H9 (cell line): ENCODE measurements at places on chromosomes 12 and 14. TPM values are rescaled to one million over a fixed set of nuclear protein-coding genes. Genes with fewer than 3 reads are reported as not detected.
A peak's percentile ranks its signal among the peaks of the same experiment; 100 is the strongest.

Gene NTF3
- total RNA-seq, result 0.48 TPM in 2 replicates

Gene KRT1
- not detected in 2 replicates for total RNA-seq

Gene P2RX2
- total RNA-seq, result 1.8 and 2.2 TPM in 2 replicates

Gene PPM1A
- 41.7 and 49.2 TPM in 2 replicates for total RNA-seq

Gene MMAB
- 22.5 and 24.3 TPM in 2 replicates for total RNA-seq

DNA sequence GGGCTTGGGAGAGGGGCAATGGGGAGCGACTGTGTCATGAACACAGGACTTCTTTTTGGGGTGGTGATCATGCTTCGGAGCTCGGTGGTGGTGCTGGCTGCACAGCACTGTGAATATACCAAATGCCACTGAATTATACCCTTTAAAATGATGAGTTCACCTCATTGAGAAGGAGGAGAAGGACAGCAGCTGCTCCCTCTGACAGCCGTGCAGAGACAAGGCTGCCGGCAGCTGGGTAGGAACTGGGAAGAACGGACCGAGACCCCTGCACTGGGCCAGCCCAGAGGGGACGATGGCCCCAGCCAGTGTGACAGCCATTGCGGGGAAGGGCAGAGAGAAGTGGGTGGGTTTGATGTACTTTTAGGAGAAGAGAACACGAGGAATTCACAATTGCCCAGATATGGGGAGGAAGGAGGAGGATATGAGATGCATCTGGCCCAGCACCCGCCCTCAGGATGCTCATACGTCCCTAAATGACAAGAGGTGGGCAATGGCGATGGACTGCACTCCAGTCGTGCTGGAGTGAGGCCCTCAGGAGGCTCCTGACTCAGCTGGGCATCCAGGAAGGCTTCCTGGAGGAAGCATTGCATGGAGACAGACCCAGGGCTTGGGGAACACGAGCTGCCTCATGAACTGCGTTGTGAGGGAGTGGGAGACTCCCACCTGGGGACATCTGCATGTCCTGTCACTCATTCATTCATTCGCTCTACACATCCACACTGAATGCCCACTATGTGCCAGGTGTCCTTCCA lies 64.3 kb upstream of the C14orf180 start:
- no peak overlapping the region for H3K4me3 ChIP-seq
- no peak overlapping the region for H3K27ac ChIP-seq
- peaks cover 5% of the 10 kb centered on the region for H3K36me3 ChIP-seq
- DNase-seq, result peak; percentile 9

GRCh38 chr14:92959761-92960680 lies 37.1 kb downstream of the CHGA start:
- no peak for DNase-seq
- H3K4me1 ChIP-seq, result no peaks in the 10 kb centered on the region
- H3K27me3 ChIP-seq, result no peaks in the 10 kb centered on the region
- H3K27ac ChIP-seq, result no peak overlapping the region
- no peak overlapping the region for H3K4me3 ChIP-seq

- DNase-seq, result no peak
- peaks cover 2% of the 10 kb centered on the region; the same call in 1 of the 2 replicates for H3K4me1 ChIP-seq
- peaks cover 34% of the 10 kb centered on the region for H3K36me3 ChIP-seq
- H3K27me3 ChIP-seq, result no peaks in the 10 kb centered on the region
These were observed at the start of gene ACIN1 for GRCh38 chr14:23094666-23095195. ACIN1 (minus strand) TSS chr14:23095136; CDS start chr14:23095112, 24 bp downstream.

DNA sequence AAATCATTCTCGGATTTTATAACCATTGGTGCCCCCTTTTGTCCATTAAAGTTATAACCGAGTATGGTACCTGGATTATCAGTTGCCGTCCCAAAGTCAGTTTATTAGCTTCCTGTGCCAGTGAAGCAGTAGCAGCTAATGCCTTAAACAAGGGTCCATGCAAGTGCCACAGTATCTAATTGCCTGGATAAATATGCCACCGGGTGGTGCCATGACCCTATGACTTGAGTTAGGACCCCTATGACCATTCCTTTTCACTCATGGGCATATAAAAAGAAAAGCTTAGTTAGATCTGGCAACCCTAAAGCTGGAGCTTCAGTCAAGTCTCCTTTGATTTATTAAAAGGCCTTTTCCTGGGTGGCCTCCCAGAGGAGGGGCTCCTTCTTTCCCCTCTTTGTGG lies 1314.6 kb downstream of the TMEM121 start:
- H3K27ac ChIP-seq, result no peak overlapping the region
- peaks cover 7% of the 10 kb centered on the region for H3K36me3 ChIP-seq
- H3K4me1 ChIP-seq, result no peaks in the 10 kb centered on the region
- H3K27me3 ChIP-seq, result no peaks in the 10 kb centered on the region

DNA sequence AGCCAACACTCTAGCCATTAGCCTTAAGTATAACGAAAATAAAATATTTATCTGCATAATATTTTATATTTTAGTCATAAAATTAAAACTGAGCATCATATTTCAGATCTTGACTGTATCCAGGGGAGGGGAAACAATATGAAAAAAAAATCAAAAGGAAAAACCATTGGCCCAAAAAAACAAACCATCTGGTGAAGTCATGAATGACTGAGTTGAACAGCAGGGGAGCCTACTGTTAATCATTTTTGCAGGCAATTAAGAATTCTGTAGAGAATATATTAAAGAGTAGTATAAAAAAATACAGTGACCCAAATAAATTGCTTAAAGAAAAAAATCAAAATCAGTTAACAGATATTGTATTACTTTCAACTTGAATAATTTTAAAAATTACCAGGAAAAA lies 224.8 kb downstream of the C12orf50 start:
- no peak overlapping the region for H3K27ac ChIP-seq
- H3K4me3 ChIP-seq, result no peak overlapping the region
- no peaks in the 10 kb centered on the region for H3K4me1 ChIP-seq
- DNase-seq, result no peak

DNA sequence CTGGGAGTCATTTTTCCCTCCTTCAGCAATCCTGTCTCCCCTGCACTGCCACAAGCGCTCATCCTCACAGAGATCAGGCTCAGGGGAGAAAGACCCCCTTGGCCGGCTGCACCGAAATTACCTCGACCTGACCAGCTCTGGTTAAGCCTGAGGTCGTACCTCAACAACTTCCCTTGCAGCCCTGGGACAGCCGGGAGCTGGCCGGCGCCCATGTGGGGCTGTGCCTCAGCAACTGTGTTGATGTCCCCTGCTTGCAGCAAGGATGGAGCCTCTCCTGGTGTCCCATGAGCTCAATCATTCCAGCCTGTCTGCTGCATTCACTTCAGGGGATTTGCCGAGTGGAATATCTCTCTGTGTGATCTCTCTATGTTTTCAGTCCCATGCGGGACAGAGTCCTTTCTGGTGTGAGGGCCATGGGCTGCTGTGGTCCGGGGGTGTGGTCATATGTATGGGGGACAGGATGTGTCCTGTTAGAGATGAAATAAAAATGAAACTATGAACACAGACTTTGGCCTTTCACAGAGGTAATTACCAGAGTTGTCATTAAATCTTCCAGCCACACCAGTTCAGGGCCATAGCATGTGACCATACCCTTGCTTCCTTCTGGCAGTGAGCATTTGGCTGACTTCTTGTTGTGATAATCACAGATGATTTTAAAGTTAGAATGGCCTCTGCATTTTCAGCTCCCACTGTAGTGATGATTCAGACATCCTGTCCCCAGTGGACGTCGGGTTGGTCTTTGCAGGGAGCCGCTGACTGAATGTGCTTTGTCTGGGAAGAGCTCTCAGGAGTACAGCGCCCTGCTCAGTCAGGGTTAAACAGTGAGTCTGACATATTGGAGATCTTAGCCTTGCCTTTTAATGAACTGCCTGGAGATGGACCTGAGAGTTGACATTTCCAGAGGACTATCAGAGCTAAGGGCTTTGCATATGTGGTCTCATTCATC lies 405.9 kb downstream of the AACS start:
- no peak overlapping the region for H3K27ac ChIP-seq
- no peaks in the 10 kb centered on the region for H3K36me3 ChIP-seq
- H3K4me3 ChIP-seq, result no peak overlapping the region
- no peak for DNase-seq
- no peaks in the 10 kb centered on the region for H3K4me1 ChIP-seq

DNA sequence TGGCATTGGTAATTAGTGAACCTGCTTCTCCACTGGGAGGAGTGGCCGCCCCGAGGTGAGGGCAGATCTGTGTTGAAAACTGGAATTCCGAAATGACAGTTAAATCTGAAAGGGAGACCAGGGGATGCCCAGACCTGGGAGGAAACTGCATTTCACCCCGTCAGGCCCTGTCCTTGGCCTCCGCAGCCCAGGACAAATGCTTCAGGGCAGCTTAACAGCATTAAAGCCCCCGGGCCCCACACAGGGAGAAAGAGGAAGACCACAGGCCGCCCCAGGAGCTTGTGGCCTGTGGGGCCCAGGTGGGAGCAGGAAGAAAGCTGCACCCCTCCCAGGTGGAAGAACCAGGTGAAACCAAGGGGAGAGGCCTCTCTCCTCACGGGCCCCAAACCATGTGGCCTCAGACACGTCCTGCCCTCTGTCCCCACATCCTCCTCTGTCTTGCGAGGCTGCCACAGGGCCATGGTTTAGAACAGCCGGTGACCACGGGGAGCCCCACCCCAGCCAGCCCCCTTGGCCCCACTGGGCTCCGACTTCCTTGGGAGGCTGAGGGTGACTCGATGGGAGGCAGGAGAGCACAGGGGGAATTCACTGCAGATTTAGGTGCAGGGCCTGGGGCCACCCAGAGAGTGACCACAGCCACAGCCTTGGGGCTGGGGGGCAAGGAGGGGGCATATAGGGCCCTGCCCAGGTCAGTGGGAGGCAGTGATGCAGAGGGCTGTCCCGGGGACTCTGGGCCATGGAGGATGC lies 265.4 kb downstream of the ADGRD1 start:
- no peak overlapping the region for H3K27ac ChIP-seq
- H3K4me3 ChIP-seq, result peak overlapping the region; percentile 9; the same call in 1 of the 3 replicates
- H3K4me1 ChIP-seq, result peaks cover 11% of the 10 kb centered on the region; the same call in 1 of the 2 replicates
- no peaks in the 10 kb centered on the region for H3K36me3 ChIP-seq
- no peak for DNase-seq

DNA sequence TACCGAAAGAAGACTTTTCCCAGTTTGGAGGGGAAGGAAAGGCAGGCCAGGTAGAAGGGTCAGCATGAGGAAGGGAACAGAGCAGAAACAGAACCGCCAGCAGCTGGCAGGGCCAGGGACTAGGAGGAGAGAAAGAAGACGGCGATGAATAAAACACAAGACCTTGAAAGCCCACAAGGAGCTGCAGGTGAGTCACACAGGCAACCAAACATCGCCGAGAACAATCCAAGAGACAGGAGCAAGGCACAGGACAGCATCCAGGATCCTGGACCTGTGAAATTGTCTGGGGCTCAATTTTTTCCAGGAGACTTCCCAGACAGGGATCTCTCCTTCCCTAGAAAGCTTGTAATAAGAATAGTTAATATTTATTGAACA lies 47.3 kb downstream of the NUAK1 start:
- no peak overlapping the region for H3K4me3 ChIP-seq
- H3K27ac ChIP-seq, result no peak overlapping the region

DNA sequence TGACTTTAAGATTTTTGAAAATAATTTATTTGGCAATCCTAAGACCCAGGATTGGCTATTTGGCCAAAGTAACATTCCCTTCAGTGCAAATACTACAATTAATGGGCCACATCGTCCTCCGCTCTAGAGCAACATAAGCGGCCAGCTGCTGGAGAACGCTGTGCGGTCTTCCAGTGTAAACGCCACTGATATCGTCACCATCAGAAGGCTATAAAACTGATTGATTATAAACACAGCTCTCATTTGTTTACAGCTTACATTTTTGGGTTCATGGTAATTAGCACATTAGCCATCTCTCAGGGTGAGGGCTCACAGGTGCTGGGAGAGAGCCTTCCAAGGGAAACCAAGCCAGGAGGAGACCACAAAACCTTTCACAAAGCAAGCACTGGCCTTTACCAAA lies 130.1 kb upstream of the BMP4 start:
- H3K27ac ChIP-seq, result no peak overlapping the region
- DNase-seq, result no peak
- H3K36me3 ChIP-seq, result no peaks in the 10 kb centered on the region
- 0 out of 2 replicates have a peak, but pooled peaks cover 3% of the 10 kb centered on the region for H3K4me1 ChIP-seq
- no peak overlapping the region for H3K4me3 ChIP-seq
- H3K27me3 ChIP-seq, result no peaks in the 10 kb centered on the region

DNA sequence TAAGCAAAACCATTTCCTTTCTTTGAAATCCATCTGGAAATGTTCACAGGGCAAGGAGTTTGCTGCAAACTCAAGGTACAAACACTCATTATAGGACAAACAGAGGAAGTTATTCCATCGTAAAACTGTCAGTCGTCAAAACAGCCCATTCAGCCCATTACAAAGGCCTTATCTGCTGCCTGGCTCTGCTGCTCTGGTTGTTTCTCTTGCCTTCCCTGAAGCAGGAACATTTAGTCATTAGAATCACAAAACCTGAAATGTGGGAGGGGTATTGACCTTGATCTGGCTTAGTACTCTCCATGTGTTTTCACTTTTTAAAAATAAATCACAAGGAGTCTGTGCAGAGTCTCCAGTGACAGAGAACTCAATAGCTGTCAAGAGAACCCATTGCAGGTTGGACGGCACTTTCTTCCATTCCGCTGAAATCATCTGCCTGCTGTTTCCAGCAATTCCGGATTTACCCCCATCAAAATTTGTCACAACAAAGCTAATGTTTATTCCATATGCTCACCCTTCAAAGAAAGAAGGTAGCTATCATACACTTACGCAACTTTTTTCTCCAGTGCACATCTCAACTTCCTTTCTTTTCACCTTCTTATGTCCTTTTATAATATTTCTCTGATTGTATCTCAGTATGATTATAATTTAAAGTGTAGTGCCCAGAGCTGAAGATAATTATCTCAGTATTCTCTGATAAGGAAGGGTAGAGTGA lies 24.6 kb upstream of the ITPR2 start:
- DNase-seq, result no peak
- H3K36me3 ChIP-seq, result no peaks in the 10 kb centered on the region

DNA sequence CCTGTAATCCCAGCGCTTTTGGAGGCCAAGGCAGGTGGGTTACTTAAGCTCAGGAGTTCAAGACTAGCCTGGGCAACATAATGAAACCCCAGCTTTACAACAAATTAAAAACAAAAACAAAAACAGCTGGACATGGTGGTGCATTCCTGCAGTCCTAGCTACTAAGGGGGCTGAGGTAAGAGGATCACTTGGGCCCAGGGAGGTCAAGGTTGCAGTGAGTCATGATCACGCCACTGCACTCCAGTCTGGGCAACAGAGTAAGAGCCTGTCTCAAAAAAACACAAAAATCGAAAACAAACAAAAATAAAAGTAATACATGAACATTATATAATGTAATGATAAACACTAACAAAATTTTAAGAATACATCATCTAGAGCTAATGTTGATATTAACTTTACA lies 46.2 kb upstream of the GRIP1 start:
- H3K4me1 ChIP-seq, result no peaks in the 10 kb centered on the region
- H3K36me3 ChIP-seq, result no peaks in the 10 kb centered on the region
- H3K4me3 ChIP-seq, result no peak overlapping the region

DNA sequence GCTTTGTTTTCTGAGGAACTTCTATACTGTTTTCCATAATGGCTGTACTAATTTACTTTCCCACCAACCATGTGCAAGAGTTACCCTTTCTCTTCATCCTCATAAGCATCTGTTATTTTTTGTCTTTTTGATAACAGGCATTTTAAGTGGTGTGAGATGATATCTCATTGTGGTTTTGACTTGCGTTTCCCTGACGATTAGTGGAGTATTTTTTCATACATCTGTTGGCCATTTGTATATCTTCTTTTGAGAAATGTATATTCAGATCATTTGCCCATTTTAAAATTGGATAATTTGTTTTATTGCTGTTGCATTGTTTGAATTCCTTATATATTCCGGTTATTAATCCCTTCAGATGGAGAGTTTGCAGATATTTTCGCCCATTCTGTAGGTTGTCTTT lies 10.2 kb upstream of the HMGA2 start:
- H3K36me3 ChIP-seq, result no peaks in the 10 kb centered on the region
- H3K27ac ChIP-seq, result no peak overlapping the region
- DNase-seq, result no peak
- no peaks in the 10 kb centered on the region for H3K27me3 ChIP-seq
